ENCODE measurements at places on chromosomes 5 and 9.

DNA sequence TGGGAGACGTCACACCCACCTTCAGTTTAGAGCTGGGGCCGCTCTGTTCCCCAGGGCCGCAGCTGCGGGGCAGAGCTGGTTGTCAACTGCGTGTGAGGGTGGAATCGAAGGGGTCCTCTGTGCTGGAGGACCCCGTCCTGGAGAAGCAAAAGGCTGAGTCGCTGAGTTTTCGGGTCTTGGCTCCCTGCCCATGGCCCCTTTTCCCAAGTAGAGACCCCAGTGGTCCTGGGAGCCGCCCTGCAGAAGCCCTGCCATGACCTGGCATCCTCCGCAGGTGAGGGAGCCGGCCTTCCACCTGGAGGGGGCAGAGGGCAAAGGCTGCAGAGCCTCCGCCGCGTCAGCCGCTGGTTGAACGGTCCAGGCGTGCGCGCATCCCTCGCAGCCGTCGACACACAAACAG lies 90.4 kb upstream of the COL5A1 start:
- peak; percentile 36 for DNase-seq
- peaks cover 6% of the 10 kb centered on the region for H3K4me1 ChIP-seq
- H3K36me3 ChIP-seq: no peaks in the 10 kb centered on the region
- H3K27me3 ChIP-seq: peaks cover 7% of the 10 kb centered on the region

GRCh38 chr5:74546796-74547195 lies 93.7 kb downstream of the ENC1 start:
- no peaks in the 10 kb centered on the region for H3K27me3 ChIP-seq
- DNase-seq: no peak
- no peak overlapping the region for H3K4me3 ChIP-seq

- H3K4me1 ChIP-seq: peaks cover 15% of the 10 kb centered on the region
- DNase-seq: no peak
Measured at GRCh38 chr5:68380078-68380477, 164.5 kb downstream of the PIK3R1 start.

GRCh38 chr9:123360161-123361085 lies 4.4 kb downstream of the CRB2 start:
- no peak overlapping the region for H3K27ac ChIP-seq
- H3K27me3 ChIP-seq: no peaks in the 10 kb centered on the region
- no peaks in the 10 kb centered on the region for H3K36me3 ChIP-seq
- peaks cover 5% of the 10 kb centered on the region for H3K4me1 ChIP-seq
- peak; percentile 69 for DNase-seq

GRCh38 chr5:127425037-127425436 lies 92.4 kb upstream of the PRRC1 start:
- H3K27ac ChIP-seq: no peak overlapping the region
- H3K4me3 ChIP-seq: no peak overlapping the region
- no peaks in the 10 kb centered on the region for H3K4me1 ChIP-seq
- H3K36me3 ChIP-seq: no peaks in the 10 kb centered on the region
- H3K27me3 ChIP-seq: no peaks in the 10 kb centered on the region
- DNase-seq: no peak

GRCh38 chr9:96078897-96079490 lies 203.5 kb downstream of the ERCC6L2 start:
- no peaks in the 10 kb centered on the region for H3K36me3 ChIP-seq
- no peak overlapping the region for H3K27ac ChIP-seq
- H3K4me1 ChIP-seq: no peaks in the 10 kb centered on the region

GRCh38 chr5:3386637-3387036 lies 209.0 kb upstream of the IRX1 start:
- no peak overlapping the region for H3K27ac ChIP-seq
- no peaks in the 10 kb centered on the region for H3K27me3 ChIP-seq
- H3K36me3 ChIP-seq: no peaks in the 10 kb centered on the region
- no peak for DNase-seq
- no peak overlapping the region for H3K4me3 ChIP-seq

DNA sequence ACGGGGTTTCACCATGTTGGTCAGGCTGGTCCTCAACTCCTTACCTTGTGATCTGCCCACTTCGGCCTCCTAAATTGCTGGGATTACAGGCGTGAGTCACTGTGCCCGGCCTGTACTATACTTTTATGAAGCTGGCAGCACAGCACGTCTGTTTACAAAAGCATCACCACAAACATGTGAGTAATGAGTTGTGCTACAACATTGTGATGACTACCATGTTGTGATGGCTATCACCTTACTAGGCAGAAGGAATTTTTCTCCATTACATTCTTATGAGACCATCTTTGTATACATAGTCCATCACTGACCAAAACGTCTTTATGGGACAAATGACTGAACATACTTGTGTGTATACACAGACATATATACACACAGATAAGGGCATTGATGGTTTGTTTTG lies 1019.0 kb downstream of the CDH18 start:
- no peaks in the 10 kb centered on the region for H3K4me1 ChIP-seq
- H3K36me3 ChIP-seq: no peaks in the 10 kb centered on the region
- H3K4me3 ChIP-seq: no peak overlapping the region
- H3K27ac ChIP-seq: no peak overlapping the region
- no peak for DNase-seq

DNA sequence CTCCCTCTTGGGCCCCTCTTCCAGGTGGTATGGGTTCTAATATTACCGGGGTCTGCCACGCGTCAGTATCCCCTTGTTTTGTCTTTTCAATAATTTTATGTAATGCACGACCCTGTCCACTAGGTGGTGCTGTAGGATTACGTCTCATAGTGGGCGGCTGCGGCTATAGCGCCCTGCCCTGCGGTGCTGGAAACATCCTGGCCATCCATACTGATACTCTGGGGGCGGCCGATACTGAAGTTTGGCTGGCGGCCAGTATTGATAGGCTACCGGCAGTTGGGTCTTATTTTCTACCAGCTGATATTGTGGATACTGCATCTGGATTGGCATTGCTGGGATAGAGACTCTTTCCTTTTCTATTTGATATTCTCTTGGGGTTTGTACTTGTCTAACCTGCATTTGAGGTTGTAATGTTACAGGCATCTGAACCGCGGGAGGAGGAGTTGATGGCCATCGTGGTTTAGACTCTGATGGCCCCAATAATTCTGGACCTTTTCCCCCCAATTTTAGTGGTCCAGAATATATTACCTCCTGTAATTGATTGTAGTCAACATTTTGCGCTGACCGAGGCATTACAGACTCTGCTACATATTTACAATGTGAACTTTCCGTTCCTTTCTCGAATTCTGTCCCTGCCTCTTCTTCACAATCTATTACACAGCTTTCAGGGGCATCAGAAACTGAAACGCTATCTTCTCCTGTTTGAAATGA lies 3.3 kb upstream of the TMEM141 start:
- no peaks in the 10 kb centered on the region for H3K27me3 ChIP-seq
- H3K36me3 ChIP-seq: peaks cover 4% of the 10 kb centered on the region
- peaks cover 26% of the 10 kb centered on the region for H3K4me1 ChIP-seq
- peak; percentile 75 for DNase-seq

- H3K27ac ChIP-seq: no peak overlapping the region
- no peak overlapping the region for H3K4me3 ChIP-seq
- H3K36me3 ChIP-seq: no peaks in the 10 kb centered on the region
- DNase-seq: no peak
- no peaks in the 10 kb centered on the region for H3K4me1 ChIP-seq
- H3K27me3 ChIP-seq: no peaks in the 10 kb centered on the region
Measured at GRCh38 chr9:137900584-137901310, 23.2 kb downstream of the CACNA1B start.

- H3K4me3 ChIP-seq: peak within 1 kb of the TSS; percentile 23
- no peaks in the 10 kb centered on the region for H3K36me3 ChIP-seq
- no peak for DNase-seq
- H3K4me1 ChIP-seq: peaks cover 6% of the 10 kb centered on the region
Measured at GRCh38 chr9:72149231-72149975, at the start of gene GDA. TSS of gene GDA (plus strand) at chr9:72149440. CDS start at chr9:72149560, 120 bp downstream.

- DNase-seq: no peak
- H3K4me1 ChIP-seq: peaks cover 98% of the 10 kb centered on the region
Measured at GRCh38 chr9:134375430-134376385, 49.5 kb downstream of the RXRA start.

- H3K27me3 ChIP-seq: no peaks in the 10 kb centered on the region
- no peak for DNase-seq
- H3K36me3 ChIP-seq: peaks cover 45% of the 10 kb centered on the region
- peaks cover 35% of the 10 kb centered on the region for H3K4me1 ChIP-seq
Measured at GRCh38 chr5:6736524-6737042, 23.4 kb downstream of the TENT4A start.

DNA sequence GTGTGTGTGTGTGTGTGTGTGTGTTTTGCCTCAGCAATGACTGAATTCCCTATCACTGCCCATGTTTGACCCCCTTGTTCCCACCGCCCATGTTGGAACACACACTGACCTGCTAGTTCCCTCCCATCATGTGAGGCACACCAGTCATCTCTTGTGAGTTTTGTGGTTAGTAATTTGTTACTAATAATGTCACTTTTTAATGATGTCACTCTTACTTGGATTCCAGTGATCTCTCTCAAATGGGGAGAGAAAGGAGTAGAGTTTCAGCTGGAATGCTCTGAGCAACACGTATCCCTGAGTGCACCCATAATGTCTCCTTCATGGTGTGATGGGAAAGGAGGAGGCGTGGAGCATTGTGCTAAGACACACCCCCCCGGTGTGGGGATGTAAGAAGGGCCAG lies 172.6 kb downstream of the SH3GL2 start:
- H3K27ac ChIP-seq: no peak overlapping the region
- no peak for DNase-seq
- H3K4me3 ChIP-seq: no peak overlapping the region
- no peaks in the 10 kb centered on the region for H3K27me3 ChIP-seq
- H3K36me3 ChIP-seq: no peaks in the 10 kb centered on the region
- H3K4me1 ChIP-seq: no peaks in the 10 kb centered on the region

GRCh38 chr5:9544056-9544455 lies 1.8 kb downstream of the SEMA5A start:
- H3K4me1 ChIP-seq: peaks cover 6% of the 10 kb centered on the region
- peaks cover 4% of the 10 kb centered on the region for H3K36me3 ChIP-seq
- H3K27me3 ChIP-seq: peaks cover 18% of the 10 kb centered on the region
- peak overlapping the region; percentile 71 for H3K4me3 ChIP-seq
- DNase-seq: no peak
- no peak overlapping the region for H3K27ac ChIP-seq

DNA sequence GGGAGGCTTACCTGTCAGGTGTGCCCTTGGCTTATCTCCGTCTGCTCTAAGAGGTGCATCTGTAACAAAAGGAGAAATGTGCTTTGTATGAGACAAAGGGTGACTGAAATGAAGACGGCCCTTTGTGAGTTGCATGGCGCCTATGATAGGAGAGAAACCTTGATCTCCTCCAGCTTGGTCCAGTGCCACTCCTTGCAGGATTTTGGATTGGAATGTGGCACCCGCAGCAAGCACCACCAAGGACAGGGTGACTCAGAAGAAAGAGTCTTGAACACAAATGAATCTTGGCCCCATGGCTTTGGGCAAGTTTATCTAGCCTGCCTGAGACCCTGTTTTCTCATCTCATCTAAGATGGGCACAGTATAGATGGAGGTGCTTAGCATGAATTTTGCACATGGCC lies 13.4 kb downstream of the TNFSF15 start:
- H3K4me3 ChIP-seq: no peak overlapping the region
- H3K27me3 ChIP-seq: no peaks in the 10 kb centered on the region
- no peaks in the 10 kb centered on the region for H3K36me3 ChIP-seq
- H3K27ac ChIP-seq: no peak overlapping the region
- H3K4me1 ChIP-seq: no peaks in the 10 kb centered on the region
- no peak for DNase-seq

DNA sequence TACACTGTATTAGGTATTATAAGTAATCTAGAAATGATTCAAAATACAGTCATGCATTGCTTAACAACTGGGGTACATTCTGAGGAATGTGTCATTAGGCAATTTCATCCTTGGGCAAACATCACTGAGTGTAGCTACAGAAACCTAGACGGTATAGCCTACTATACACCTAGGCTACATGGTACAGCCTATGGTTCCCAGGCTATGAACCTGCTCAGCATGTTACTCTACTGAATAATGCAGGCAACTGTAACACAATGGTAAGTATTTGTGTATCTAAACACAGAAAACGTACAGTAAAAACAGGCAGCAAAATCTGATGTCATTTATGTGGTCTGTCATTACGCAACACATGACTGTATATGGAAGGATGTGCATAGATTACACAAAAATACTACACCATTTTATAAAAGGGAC lies 96.8 kb downstream of the RAPGEF6 start:
- no peak for DNase-seq
- H3K27ac ChIP-seq: no peak overlapping the region
- no peaks in the 10 kb centered on the region for H3K27me3 ChIP-seq

GRCh38 chr5:169512385-169512784 lies 71.2 kb upstream of the SPDL1 start:
- no peaks in the 10 kb centered on the region for H3K27me3 ChIP-seq
- H3K27ac ChIP-seq: no peak overlapping the region
- no peak for DNase-seq
- H3K4me3 ChIP-seq: no peak overlapping the region
- H3K4me1 ChIP-seq: no peaks in the 10 kb centered on the region

- no peaks in the 10 kb centered on the region for H3K27me3 ChIP-seq
- H3K4me3 ChIP-seq: no peak overlapping the region
- no peaks in the 10 kb centered on the region for H3K4me1 ChIP-seq
- no peak overlapping the region for H3K27ac ChIP-seq
- no peak for DNase-seq
Measured at GRCh38 chr9:22529426-22530199, 83.0 kb downstream of the DMRTA1 start.

DNA sequence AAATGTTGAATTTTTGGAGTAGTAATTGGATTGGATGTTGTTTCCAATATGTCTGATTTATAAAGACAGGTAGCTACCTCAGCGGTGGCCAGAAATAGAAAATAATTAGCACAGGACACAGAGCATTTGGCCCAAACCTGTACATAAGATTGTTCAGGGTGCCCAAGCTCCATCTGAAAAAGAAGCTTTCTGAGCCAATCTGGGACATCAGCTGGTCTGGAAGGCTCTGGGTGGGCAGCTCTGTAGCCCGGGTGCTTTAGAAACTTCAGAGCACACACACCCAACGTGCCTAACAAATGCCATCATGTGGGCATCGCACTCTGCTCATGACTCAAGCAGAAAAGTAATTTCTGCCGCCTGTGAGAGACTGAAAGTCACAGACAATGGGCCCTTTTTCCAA lies 460.7 kb downstream of the ICE1 start:
- no peaks in the 10 kb centered on the region for H3K36me3 ChIP-seq
- peaks cover 6% of the 10 kb centered on the region for H3K27me3 ChIP-seq
- no peak overlapping the region for H3K4me3 ChIP-seq
- no peaks in the 10 kb centered on the region for H3K4me1 ChIP-seq
- no peak overlapping the region for H3K27ac ChIP-seq

- H3K36me3 ChIP-seq: no peaks in the 10 kb centered on the region
- H3K4me1 ChIP-seq: peaks cover 7% of the 10 kb centered on the region
- H3K27me3 ChIP-seq: peaks cover 14% of the 10 kb centered on the region
- DNase-seq: no peak
Measured at GRCh38 chr5:114053372-114053771, 308.5 kb upstream of the KCNN2 start.

- no peak overlapping the region for H3K27ac ChIP-seq
- DNase-seq: no peak
- H3K4me1 ChIP-seq: peaks cover 4% of the 10 kb centered on the region
- no peak overlapping the region for H3K4me3 ChIP-seq
Measured at GRCh38 chr9:13140843-13141592, 138.5 kb downstream of the MPDZ start.

All from lower lobe of right lung (tissue), 2 donors.